Thyroid gland (tissue), 4 donors: ENCODE measurements at places on chromosomes 11 and 22.

GRCh38 chr11:6622261-6623171 is 3.3 kb upstream of the TPP1 start:
- no peak for DNase-seq

GRCh38 chr11:90288212-90288821 is 65.5 kb upstream of the CHORDC1 start:
- no peak for DNase-seq

- no peak for DNase-seq
Observed at GRCh38 chr11:57481315-57481714, 21.0 kb downstream of the RTN4RL2 start.

GRCh38 chr11:46972343-46972742 is 35.8 kb downstream of the CSTPP1 start:
- no peak for DNase-seq

- DNase-seq = no peak
Observed at GRCh38 chr22:29275167-29275566, 7.1 kb downstream of the EWSR1 start.

- no peak for DNase-seq
Observed at GRCh38 chr11:75472081-75472732, 39.2 kb upstream of the KLHL35 start.

- no peak for DNase-seq
Observed at GRCh38 chr11:47415091-47415854, 6.9 kb downstream of the SLC39A13 start.

DNA sequence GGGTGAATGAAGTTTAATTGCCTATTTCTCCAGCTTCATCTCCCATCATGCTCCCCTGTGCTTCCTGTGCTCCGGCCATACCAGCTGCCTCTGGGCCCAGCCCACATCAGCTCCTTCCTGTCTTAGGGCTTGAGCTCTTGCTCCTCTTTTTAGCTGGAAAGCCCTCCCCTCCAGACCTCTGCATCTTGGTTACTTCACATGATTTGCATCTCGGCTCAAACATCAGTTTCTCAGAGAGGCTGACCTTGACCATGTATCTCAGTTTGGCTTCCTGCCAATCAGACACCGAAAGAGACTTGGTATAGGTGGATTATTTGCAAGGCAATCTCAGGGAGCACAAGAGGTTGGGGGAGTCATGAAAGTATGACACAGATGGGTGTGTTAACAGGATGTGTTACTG is 73.2 kb upstream of the TIMP3 start:
- DNase-seq = no peak
